AG04450 (cell line): ENCODE measurements at places on chromosomes 13 and 19.

GRCh38 chr19:55679343-55680257 lies 4.6 kb downstream of the EPN1 start:
- no peak for DNase-seq

DNA sequence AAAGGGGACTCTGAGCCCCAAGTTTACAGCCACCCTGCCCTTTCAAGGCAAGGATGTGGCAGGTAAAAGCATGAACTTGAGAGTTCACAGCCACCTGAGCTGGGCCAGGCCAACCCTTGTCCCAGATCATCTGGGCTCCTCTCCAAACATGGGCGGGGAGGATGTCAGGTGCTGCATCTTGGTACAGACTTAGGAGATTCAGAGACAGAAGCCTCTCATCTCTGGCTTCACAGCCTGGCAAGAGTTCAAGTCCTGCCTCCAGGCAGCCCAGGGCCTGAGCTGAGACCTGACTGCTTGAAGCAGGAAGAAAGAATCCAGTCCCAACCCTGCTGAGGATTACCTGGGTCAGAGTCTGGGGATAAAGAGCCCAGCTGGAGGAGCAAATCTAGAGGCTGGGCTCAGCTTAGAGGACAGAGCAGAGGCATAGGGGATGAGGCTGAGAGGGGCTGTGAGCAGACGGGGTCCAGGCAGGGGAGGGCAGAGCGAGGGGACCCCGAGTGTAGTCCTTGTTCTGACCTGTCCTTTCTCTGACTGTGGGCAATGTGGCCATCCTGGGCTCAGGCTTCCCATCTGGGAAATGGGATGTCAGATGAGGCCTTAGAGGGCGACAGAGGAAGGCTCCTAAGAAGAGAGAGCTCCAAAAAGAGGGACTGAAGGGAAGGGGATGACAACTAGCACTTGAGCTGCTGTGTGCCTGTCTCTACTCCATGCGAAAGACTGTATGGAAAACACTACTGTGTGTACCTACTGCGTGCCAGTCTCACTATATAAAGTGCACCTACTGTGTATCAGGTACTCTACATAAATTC lies 6.6 kb upstream of the OR10H5 start:
- no peak for DNase-seq

DNA sequence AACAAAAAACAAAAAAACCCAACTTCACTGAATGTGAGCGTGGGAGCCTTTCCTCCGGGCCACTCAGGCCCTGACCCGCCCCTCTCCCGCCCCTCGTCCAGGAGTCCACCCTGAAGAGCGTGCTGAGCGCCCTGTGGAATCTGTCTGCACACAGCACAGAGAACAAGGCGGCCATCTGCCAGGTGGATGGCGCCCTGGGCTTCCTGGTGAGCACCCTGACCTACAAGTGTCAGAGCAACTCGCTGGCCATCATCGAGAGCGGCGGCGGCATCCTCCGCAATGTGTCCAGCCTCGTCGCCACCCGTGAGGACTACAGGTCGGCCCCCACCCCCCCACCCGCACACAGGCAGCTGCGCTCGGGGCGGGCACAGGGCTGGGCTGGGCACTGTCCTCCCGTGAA lies 11.9 kb downstream of the APC2 start:
- no peak for DNase-seq

DNA sequence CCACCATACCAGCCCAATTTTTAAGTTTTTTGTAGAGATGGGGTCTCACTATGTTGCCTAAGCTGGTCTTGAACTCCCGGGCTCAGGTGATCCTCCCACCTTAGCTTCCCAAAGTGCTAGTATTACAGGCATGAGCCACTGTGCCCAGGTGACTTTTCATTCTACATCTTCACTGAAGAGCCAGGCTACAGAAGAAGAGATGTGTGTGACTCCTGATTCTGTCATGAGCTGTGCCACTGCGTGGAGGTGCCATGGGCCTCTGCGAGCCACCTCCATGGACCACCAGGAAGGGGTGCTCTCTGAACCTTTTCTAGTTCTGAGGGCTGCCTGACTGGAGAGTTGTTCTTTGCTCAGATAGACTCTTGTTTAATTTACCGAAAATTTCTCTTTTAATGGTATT lies 56.6 kb upstream of the RANBP3 start:
- no peak for DNase-seq

- no peak for DNase-seq
Measured at GRCh38 chr19:35313587-35313986, 15.4 kb upstream of the CD22 start.

- no peak for DNase-seq
Measured at GRCh38 chr13:41032691-41033376, 13.7 kb upstream of the ELF1 start.

DNA sequence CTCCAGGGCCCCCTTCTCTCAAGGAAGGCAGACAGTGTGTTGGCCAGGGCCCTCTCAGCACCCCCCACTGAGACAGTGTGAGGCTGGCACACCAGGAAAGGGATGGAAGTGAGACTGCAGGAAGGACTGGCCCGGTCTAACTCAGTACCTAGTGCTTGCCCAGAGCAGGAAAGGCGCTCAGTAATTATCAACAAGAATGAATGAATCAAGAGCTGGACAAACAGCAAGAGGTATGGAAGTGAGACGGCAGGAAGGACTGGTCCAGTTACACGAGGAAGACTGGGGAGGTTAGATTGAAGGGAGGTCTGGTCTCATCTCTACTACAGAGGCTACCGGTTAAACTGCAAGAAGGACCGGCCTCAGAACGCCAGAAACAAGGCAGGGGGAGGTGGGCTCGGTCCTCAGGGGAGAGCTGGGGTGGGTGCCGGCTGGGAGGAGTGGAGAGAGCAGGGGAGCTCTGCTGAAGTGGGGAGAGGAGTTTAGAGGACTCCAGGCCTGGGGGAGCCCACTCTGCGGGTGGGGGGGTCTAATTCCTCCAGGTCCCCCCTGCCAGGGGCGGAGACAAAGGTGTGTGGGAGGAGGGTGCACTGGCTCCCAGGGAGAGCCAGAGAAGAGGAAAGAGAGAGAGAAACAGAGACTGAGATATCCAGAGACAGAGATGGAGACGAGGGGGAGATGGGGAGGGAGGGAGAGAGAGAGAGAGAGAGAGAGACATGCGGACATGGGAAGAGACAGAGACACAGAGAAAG lies 1.1 kb downstream of the SLC8A2 start:
- DNase-seq, result no peak

- no peak for DNase-seq
Measured at GRCh38 chr19:10855879-10856522, 7.8 kb downstream of the C19orf38 start.

DNA sequence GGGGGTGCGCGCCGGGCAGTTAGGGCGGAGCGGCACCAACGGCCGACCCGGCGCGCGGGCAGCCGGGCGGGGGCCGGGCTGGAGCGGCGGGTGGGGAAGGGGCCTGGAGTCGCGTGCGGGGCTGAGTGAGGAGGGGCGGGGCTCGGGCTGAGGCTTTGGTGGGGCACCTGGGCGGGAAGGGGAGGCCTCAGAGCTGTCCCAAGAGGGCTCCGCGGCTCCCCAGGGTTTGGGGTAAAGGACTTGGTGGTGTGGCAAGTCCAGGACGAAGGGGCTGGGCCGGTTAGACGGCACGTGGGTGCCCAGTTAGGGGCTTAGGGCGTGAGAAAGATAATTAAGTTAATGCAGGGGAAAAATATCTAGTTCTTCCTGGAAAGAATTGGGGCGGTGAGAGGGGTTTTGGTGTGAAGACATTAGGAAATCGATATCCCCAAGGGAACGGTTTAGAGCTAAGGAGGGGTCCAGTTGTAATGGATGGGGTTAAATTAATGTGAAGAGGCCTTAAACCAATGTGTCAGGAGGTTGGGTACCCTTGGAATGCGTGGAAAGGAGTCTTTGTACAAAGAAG lies 496 bp downstream of the ZNF574 start:
- no peak for DNase-seq

GRCh38 chr13:111923991-111924677 lies 142.8 kb upstream of the SOX1 start:
- DNase-seq, result no peak

DNA sequence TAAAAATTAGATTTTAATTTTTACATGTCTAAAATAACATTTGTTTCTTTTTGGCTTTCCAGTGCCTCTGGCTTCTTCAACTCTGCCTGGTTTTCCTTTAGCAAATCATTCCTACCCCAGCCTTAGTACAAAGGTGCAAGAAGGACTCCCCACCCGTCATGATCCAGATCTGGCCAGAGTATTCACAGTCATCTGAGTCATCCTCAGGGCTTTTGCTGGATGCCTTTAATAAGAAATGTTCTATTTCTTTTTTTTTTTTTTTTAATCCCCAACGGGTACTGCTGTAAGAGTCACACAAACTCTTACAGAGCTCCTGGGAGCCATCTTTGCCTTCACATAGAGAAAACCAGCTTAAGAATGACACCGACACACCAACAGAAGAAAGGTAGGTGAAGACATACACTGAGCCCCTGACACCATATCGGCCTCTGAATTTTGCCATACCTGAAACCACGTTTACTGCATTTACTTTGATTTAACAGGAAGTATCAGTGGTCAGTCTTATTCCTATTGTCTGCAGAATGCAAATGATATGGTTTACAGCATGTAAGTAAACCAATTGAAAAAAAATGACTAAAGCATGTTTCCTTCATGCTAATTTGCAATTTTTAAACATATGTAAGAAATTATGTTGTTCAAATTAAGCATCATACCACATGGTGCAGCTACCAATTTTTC lies 184.4 kb downstream of the NALCN start:
- no peak for DNase-seq

GRCh38 chr13:18998389-18998788 lies 183.2 kb downstream of the TUBA3C start:
- DNase-seq, result no peak

- DNase-seq, result no peak
Measured at GRCh38 chr13:36820222-36820621, 1.2 kb downstream of the RFXAP start.

- DNase-seq, result no peak
Measured at GRCh38 chr13:59016250-59016649, 1147.5 kb downstream of the DIAPH3 start.

GRCh38 chr19:49847731-49848696 lies 2.9 kb upstream of the PTOV1 start:
- DNase-seq, result peak; percentile 49

DNA sequence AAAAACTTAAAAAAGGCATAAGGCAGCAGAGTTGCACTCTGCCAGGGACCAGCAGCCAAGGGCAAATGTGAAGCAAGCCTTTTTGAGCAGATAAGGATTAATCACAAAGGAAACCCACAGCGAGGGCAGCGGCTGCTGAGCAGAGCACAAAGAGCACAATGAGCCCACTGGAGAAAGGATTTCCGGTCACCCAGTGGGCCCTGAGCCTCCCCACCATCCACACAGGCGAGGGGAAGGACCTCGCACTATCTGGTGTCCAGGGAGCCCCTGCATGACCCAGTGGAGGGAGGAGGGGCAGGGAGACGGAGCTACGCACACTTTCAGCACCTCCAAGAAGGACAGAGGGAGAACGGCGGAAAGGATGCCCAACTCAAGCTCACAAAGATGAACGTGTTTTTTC lies 40.0 kb downstream of the COL4A1 start:
- no peak for DNase-seq

DNA sequence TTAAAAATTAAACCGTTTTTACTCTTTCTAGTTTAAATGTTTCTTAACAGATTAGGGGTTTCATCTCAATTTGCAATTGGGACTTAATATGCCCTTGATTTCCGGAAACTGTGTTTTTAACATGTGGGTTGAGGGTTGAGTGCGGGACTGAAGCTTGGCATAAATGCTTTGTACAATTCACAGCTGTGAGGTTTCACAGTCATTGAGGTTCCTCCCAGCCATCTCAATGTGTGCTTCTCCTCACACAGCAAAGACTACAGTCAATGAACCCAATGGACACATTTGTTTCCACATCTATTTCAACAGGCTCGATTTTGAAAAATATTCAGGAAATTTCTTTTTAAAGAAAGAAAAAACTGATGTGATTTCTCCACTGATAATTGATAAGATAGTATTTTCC lies 328.6 kb downstream of the TBC1D4 start:
- DNase-seq, result no peak

DNA sequence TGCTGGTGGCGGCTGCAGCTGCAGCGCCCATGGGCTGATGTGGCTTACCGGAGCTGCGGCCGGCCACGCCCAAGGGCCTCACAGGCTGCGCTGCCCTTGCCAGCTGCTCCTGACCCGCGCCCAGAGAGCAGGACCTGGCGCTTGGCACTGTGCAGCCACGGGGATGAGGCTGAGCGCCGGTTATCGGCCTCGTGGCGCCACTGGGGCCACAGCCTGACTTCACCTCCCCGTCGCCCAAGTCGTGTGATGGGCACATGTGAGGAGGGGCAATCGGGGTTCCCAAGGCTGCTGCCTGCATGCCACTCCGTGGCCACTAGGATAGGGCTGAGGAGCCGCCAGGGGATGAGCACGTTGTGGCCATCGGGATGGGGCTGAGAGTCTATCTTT lies 77.2 kb upstream of the PABPC3 start:
- no peak for DNase-seq

GRCh38 chr13:107216046-107216755 lies 648.3 kb upstream of the ARGLU1 start:
- no peak for DNase-seq

DNA sequence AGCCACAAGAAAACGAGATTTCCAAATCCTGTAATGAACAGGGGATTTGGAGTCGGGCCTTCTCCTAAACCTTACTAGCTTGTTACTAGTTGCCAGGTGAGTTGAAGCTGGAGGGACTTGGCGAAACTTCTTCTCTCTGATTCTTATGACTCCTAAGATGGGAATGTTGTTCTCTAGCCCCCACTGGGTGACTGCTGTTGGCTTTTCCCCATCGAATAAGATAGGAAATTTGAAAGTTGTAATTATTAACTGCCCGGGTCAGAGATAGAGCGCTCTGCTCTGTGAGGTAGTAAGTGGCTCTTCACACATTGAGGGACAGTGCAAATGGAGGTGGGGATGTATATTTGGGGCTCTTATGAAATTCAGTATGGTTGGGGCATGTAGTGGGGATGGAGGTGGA lies 111.2 kb upstream of the MBNL2 start:
- DNase-seq, result no peak

GRCh38 chr13:21176982-21177284 lies 475 bp downstream of the MRPL57 start:
- DNase-seq, result no peak

- no peak for DNase-seq
Measured at GRCh38 chr13:48278806-48279205, 24.7 kb upstream of the RB1 start.

DNA sequence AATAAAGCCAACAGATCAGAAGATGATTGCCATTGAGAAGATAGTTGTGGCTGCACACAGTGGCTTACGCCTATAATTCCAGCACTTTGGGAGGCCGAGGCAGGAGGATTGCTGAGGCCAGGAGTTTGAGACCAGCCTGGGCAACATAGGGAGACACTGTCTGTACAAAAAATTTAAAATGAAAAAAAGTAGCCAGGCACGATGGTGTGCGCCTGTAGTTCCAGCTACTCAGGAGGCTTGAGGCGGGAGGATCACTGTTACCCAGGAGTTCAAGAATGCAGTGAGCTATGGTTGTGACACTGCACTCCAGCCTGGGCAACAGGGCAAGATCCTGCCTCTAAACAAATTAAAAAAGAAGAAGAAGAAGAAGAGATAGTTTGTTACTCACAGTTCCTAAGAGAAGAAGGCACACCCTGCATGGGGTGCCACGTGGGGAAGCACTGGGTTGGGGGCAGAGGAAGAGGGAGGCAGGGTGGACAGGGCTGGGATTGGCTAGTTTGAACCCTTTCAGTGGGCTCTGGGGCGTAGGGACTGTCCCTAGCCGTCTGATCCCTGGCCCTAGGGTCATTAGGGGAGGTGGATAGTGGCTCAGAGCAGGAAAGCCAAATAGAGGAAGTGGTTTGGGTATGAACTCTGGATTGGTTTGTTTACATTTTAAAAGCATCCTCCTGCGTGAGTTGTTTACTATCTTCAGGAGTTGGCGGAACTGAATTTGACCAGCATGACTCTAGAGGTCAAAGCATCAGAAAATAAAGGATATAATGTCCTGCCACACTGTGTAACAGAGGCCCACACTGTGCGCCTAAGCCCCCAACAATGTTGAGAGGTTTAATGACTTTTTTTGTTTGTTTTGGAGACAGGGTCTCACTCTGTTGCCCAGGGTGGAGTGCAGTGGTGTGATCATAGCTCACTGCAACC lies 60.5 kb upstream of the MEDAG start:
- DNase-seq, result no peak
